ENCODE measurements at places on chromosomes 12 and 14.

- DNase-seq: no peak
Observed at GRCh38 chr14:68734231-68734732, 58.6 kb downstream of the ZFP36L1 start.

DNA sequence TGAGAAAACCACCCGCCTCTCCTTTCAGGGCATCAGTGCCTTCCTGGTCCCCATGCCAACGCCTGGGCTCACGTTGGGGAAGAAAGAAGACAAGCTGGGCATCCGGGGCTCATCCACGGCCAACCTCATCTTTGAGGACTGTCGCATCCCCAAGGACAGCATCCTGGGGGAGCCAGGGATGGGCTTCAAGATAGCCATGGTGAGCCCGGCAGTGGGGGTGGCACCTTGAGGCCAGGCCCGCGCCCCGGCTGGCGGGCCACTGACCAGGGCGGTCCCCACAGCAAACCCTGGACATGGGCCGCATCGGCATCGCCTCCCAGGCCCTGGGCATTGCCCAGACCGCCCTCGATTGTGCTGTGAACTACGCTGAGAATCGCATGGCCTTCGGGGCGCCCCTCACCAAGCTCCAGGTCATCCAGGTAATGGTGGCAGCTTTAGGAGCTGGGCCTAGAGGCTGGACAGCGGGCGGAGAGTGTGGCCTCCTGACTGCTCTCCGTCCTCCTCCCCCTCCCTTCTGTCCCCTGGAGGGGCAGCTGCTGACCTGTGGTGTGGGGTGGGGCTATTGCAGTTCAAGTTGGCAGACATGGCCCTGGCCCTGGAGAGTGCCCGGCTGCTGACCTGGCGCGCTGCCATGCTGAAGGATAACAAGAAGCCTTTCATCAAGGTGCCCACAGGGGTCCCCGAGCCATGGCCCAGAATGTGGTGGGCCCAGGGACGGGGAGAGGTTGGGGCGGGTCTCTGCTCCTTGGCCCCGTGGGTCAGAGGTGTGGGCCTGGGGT is 12.8 kb downstream of the ACADS start:
- DNase-seq: no peak

GRCh38 chr14:61641914-61642613 is 53.2 kb upstream of the HIF1A start:
- DNase-seq: no peak

DNA sequence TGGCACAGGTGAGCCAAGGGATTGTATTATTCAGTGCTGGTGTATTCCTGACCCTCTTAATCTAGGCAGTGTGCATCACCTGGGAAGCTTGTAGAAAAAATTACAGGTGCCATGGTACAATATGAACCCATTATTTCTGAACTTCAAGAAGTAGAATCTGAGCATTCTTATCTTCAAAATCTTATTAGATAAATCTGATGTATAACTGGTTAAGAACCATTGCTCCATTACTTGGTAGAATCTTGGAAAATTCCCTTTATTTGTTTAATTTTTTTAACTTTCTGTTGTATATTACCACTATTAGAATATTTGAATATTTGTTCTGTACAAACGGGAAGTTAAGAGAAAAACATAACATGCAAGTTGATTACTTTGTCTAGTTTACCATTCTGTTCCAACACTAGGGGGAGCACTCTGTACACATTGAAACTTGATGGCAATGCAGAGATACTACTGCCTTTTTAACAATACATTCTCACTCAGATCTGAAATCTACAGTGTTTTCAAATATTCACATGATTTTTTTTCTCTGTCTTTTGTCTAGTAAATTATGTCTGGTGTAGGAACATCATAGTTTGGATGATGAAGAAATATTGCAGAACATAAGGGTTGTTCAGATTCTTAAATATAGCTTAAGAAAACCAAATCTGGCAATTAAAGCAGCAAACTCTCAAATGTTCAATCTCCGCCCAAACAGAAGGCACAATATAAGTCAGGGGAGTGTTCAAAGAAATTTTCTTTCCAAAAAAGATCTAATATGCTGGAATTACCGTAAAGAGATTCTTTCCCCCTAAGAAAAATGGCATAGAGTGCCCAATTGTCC is 196.6 kb downstream of the PCNX1 start:
- no peak for DNase-seq

GRCh38 chr14:31967669-31967975 is 109.5 kb upstream of the ARHGAP5 start:
- DNase-seq: no peak

DNA sequence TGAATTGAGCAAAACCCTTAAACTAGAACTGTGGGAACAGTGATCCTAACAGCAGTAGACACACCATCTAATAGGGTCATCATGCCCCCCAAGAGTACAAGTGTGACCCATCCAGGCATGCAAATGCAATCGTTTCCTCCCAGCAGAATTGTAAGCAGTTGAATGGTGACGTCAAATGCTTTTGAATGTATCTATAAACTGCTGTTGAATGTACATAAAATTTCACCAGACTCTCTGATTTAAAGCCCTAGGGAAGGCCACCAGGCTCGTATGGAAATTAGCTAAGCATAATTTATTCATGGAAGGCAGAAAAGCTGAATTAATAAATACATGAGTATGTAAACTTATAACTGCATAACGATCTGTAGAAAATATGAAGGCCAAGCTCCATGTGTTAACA is 482.9 kb downstream of the EGLN3 start:
- DNase-seq: no peak

GRCh38 chr14:32017587-32017986 is 59.5 kb upstream of the ARHGAP5 start:
- no peak for DNase-seq

DNA sequence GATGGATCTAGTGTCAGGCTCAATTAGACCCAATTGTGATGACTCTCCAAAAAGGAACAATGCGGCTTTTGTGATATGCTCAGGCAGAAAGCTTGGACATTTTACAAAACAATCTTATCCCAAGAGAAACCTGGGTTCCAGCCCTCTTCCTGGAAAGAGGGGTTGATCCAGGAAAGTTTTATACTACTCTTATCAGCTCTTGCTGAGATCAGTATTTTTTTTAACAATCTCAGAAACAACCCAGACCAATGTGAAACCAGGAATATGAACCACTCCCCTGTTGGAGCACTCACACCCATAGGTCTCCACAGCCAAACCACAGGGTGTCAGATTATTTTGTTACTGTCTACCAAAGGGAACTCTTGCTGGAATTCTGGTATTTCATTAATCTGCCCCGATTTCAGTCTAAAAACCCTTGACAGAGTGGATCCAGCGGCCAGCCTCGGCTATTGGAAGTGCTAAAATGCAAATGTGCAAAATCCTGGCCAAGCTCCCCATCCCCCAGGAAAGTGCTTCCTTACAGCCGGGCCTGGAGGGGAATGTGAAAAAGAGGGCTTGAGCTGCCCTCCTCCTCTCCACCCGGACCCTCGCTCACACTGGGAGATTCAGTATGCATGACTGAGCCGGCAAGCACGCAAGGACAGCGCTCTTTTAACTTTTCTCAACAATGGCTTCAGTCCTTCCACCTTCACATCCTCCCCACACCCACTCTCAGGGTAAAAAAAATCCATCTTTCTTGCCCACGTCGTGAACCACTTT is 4.0 kb downstream of the FBXL14 start:
- DNase-seq: peak; percentile 67

DNA sequence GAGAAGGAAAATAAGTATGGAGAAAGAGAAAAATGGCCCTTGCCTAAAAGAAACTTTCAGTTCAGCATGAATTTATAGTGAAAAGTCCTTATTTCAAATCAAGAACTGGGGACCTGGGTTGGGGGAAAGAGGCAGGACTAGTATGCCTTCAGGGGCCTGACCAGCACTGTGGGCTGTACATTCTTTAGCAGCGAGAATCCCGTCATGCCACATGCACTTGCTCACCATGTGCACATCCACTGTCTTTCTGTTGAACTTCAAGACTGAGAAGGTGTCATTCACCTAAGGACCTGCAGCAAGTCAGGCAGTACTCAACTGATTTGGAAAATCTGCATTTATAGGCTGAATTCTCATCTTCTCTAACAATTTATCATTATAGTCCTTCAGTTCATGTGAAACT is 50.2 kb downstream of the RAB35 start:
- no peak for DNase-seq

GRCh38 chr14:83347874-83348273 is 1814.2 kb upstream of the SEL1L start:
- DNase-seq: no peak

DNA sequence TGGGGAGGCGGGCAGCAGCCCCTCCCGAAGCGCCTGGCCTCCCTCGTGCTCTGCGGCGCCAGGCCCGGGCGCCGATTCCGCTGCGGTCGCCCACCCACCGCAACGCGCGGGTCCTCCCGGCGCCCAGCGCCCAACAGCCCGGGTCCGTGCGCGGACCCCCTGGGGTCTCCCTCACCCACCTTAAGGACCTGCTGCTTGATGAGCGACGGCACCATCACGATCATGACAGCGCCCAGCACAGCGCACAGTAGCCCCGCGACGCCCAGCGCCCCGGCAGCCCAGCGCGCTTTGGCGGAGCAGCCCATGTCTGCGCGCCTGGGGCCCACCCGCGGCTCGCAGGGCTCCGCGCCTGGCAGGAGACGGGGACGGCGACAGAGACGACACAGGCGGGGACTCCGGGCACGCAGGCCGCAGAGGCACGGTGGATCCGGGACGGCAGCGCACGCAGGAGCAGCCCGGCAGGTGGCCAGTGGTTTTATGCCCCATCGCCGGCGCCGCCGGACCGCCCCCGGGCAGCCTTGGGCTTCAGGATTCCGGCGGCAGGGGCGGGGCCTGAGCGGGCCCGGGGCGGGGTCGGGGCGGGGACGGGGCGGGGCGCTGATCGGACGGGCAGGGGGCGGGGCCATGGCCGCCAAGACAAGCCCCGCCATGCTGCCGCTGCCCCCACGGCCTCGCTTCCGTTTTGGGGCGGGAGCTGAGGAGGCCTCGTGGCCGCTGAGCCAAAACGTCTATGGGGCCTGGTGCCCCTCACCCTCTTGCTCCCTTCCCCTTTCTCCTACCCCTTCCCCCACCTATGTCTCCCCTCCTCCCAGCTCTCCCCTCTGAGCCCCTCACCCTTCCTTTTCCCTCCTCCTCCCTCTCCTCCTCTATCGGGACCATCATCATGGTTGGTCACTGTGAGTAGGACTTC is at the start of gene SCARB1:
TSS of gene SCARB1 (minus strand) at position 449 of the 910 bp plus-strand sequence. CDS start at position 305, 144 bp downstream.
- peak; percentile 88 for DNase-seq

- no peak for DNase-seq
Observed at GRCh38 chr12:69123919-69124638, 115.3 kb upstream of the CPSF6 start.

DNA sequence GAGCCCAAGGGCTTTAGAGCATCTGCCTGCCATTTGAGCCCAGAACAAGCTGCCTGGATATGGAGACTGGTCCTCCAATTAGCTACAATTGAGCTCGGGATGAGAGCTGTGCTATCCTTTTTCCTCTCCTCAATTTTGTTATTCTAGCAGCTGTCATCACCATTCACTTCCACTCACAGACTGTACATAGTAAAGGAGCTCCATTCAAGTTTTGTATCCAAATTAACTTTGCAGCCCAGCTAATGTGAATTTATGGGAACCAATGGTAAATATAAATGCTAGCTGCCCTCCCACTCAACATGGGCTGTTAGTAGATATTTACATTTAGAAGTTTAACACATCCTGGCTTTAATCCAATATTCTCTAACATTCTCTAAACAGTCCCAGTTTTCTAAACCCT is 44.6 kb downstream of the BMP4 start:
- DNase-seq: no peak

DNA sequence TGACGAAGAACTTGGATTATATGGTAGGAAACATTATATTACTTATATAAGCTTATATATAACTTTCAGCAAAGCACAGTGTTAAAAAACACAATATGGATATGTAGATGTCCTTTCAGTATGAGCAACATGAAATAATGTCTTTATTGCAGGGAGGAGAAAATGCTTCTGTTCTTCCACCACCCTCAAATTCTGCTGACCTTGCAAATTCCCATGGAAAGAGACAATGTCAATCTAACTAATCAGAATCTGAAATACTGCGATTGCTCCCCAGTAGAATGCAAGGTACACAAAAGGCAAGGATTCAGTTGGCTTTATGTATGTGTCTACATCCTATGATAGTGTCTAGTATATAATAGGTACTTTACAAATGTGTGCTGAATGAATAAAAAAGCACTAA is 26.4 kb downstream of the MGAT4C start:
- DNase-seq: no peak

GRCh38 chr12:88552610-88553079 is 27.6 kb downstream of the KITLG start:
- DNase-seq: no peak

- peak; percentile 50 for DNase-seq
Observed at GRCh38 chr12:128969480-128970055, 116.3 kb downstream of the GLT1D1 start.

- DNase-seq: no peak
Observed at GRCh38 chr14:98993818-98994217, 278.2 kb downstream of the BCL11B start.

DNA sequence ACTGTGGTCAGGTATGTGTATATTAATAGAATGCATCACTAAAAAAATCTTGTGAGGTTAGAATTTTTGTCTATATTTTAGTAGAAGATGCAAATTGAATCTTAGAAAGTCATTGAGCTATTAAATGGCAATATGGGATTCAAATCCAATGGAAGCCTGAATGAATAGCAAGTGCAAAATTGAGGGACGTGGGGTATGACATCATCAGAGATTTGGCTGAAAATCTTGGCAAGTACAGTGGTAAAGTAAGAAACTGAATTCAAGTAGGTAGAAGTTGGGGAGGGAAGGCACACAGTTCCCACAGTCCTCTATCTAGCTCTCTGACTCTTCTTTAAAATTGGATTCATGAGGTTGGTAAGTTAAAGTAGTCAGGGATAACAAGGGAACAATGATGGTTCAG is 97.4 kb upstream of the SSTR1 start:
- DNase-seq: no peak

GRCh38 chr14:20811986-20812975 is 9.6 kb upstream of the RNASE1 start:
- no peak for DNase-seq

DNA sequence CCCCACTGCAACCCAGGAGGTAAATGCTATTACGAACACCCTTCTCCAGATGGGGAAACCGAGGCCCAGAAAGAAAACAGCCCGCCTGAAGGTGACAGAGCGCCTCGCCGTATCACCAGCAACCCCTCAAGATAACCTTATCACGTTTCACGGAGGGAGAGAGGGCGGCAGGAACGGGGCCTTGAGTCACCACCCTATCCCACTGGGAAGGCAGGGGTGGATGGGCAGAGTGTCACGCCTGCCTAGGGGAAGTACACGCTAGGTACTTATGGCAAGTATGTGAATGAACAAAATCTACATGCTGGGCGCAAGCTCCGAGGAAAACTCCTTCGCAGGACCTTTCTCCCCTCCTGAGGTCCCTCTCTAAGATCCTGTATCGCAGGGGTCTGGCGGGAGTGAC is 17.8 kb downstream of the NCOR2 start:
- DNase-seq: no peak

All from H1 (cell line).